ENCODE measurements at places on chromosomes 3 and 15.

DNA sequence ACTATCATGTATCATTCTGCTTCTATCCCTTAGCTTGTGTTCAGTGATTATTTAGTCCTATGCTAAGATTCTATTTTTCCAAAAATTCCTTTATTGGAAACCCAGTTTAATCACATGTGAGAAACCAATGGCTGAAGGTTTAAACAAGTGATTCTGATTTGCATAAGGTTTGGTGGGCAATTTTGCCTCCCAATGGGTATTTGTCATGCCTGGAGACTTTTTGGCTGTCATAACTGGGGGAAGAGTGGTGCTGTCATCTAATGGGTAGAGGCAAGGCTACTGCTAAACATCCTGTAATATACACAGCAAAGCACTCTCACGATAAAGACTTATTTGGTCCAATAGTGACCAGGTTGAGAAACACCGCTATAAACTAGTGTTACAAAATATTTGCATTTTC lies 148.7 kb downstream of the ALCAM start:
- no peak for DNase-seq

GRCh38 chr15:82140886-82141285 lies 95.1 kb upstream of the MEX3B start:
- DNase-seq = no peak

DNA sequence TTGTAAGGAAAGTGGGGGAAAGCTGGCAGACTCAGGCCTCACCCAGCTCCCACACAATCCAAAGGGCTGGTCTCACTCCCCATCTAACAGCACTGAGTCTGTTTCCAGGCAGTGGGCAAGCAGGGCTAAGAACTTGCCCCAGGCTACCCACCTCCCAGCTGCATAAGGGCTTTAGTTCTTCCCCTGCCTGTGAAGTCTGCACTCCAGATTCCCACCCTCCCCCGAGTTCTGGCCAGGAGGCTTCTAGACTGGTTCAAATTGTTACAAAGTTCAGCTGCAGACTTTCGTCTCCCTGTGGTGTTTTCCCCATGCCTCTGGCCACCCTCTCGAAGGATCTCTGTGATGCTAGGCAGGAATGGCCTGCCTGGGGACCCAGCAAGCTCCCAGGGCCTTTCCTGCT lies 11.2 kb downstream of the EHHADH start:
- DNase-seq = no peak

DNA sequence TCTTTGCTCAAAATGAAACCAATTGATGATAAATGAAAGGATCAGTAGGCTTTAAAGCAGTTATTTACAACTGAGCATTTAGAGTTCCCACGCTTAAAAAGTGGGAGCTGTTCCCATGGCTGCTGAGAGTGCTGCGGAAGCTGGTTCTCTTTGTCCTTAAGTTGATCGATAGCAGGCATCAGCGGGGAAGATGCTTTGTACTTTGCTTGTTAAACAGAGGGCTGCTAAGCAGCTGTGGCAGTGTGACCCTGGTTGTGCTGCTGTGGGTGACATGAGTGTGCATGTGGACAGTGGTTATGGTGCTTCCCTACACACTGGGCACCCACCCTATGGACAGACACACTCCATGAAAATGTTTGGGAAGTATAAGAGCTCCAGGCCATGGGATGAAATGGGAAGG lies 96.3 kb downstream of the PTPRG start:
- DNase-seq = no peak

DNA sequence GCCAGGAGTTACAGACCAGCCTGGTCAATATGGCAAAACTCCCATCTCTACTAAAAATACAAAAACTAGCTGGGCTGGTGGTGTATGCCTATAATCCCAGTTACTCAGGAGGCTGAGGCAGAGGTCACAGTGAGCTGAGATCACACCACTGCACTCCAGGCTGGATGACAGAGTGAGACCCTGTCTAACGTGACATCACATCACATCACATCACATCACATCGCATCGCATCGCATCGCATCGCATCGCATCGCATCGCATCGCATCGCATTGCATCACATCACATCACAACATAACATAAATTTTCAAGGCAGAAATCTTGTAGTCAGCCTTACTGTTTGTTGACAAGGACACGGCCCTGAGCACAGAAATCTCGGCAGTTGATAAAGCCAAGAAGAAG lies 44.4 kb downstream of the RBM6 start:
- DNase-seq = no peak

- DNase-seq = no peak
Measured at GRCh38 chr3:119555929-119556328, 3.5 kb downstream of the CD80 start.

DNA sequence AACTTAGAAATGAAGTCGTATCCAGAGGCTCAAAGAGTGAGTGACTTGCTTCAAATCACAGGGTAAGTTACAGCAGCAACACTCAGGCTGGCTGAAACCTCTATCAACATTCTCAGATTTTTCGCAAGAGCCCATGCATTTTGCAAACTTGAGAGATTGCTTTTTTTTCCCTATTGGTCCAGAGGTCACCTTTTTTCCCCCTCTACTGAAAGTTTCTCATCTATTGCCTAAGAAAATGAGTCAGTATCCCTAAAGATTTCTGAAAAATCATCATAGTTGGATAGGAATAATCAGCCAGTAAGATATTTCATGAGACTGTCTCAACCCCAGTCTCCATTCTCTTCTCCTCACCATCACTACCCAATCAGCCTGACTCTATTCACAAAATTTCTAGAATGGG lies 410.6 kb downstream of the FOXP1 start:
- DNase-seq = no peak
